D721Med (cell line): ENCODE measurements at places on chromosomes 1 and 21.

DNA sequence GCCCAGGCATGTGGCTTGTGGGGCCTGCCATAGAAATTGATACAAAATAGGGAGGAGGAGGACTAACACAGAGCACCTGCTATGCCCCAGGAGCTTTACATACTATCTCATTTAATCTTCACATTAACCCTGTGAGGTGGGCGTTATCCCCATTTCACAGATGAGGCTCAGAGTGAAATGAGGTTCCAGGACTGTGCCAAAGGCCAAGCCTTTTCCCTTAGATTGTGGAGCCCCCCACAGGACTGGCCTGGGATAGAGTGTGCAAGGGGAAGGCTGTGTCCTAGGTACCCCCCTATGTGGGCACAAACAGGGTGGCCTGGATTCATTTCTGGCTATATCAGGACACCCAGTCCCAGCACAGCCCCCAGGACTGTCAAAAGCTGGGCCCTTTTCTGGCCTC lies 2.2 kb upstream of the DDOST start:
- DNase-seq, result no peak

- no peak for DNase-seq
Observed at GRCh38 chr1:27090911-27091310, 64.0 kb downstream of the SLC9A1 start.

DNA sequence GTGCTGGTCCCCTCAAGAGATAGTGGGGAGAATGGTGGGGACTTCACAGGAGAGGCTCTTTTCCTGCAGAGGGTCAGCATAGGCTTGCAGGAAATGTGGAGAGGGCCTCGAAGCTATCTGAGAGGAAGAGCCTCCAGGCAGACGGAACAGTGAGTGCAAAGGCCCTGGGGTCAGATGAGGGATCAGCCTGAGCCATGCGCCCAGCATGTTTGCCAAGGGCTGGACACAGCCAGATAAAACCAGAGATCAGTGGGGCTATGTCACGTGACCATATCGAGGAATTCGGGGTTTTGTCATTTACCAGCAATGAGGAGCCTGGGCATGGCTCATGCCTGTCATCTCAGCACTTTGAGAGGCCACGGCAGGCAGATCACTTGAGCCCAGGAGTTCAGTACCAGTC lies 6.5 kb upstream of the UTS2 start:
- no peak for DNase-seq

DNA sequence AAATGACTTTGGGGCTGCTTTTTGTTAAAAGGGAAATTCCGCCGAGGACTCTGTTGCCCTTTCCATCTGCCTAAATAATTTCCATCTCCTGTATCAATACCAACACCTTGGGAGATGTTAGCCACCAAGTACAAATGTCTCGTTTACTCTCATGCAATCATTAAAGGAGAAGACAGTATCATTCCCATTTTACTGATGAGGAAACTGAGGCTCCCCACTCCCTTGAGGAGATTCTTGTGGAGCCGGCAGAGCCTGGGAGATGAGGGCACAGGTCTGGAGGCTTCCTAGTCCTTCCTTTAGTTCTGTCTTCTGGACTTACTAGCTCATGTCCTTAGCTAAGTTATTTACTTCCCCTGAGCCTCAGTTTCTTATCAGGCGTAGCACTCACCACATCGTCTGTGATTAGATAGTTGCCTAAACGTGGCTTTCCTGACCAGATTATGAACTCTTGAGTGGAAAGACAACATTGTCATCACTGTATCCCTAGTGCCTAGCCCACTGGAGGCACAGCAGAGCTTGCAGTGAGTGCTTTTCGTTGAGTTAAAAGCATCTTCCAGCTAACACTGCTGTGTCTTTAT lies 81.6 kb downstream of the ADSS2 start:
- peak; percentile 0 for DNase-seq

- DNase-seq, result no peak
Observed at GRCh38 chr1:211511947-211512346, 20.0 kb upstream of the RD3 start.

GRCh38 chr1:47783638-47784496 lies 213.3 kb downstream of the TRABD2B start:
- no peak for DNase-seq

- no peak for DNase-seq
Observed at GRCh38 chr1:118783095-118783758, 204.9 kb downstream of the TBX15 start.

DNA sequence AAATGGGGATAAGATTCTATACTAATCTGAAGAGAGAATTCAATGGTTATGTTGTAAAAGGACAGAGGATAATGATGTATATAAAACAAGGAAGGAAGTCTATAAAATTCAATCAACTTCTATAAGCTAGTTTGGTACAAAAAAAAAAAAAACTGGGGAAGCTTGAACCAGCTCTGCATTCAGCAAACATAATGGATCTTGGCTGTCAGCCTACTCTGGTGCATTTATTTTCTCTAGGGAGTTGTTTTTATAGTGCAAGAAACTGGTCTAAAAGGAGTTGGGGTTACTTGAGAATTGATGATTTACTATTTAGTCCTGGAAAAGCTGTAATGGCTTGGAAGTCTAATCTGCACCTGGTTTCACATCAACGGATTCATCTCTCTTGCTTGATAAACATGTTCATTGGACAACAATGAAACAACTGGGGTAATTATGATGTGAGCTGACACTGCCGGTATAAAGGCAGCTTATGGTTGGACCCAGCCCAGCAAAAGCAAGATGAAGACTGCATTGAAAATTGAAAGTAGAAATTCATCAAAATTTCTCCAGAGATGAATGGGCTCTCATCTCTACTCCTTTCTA lies 199.4 kb upstream of the NRIP1 start:
- DNase-seq, result no peak

DNA sequence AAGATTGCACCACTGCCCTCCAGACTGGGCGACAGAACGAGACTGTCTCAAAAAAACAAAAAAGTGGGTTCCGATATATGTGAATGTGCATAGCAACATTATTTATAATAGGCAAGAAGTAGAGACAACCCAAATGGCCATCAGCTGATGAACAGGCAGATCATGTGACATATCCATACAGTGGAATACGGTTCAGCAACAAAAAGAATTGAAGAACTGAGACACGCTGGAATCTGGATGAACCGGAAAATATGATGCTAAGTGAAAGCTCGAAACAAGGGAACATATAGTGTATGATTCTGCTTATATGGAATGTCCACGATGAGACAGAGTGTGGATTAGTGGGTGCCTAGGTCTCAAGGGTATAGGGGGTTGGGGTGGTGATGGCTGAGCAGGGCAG lies 28.5 kb upstream of the MORC3 start:
- no peak for DNase-seq

GRCh38 chr1:86849756-86850155 lies 64.2 kb downstream of the SELENOF start:
- DNase-seq, result no peak

DNA sequence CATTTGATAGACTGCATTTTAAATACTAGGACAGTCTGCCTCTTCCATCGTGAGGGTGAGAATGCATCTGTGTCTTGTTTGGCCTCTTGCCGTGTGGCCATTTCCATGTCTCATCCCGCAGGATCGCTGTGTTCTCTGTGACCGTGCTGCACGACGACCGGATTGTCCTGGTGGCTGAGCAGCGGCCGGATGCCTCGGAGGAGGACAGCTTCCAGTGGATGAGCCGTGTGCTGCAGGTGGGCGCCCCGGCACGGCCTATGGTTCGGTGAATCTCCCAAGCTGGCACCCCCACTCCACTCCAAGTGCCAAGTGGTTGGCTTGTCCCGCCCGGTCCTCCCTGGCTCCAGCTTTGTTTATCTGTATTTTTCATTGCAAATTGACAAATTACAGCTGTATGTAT lies 55.2 kb downstream of the S100B start:
- DNase-seq, result no peak

DNA sequence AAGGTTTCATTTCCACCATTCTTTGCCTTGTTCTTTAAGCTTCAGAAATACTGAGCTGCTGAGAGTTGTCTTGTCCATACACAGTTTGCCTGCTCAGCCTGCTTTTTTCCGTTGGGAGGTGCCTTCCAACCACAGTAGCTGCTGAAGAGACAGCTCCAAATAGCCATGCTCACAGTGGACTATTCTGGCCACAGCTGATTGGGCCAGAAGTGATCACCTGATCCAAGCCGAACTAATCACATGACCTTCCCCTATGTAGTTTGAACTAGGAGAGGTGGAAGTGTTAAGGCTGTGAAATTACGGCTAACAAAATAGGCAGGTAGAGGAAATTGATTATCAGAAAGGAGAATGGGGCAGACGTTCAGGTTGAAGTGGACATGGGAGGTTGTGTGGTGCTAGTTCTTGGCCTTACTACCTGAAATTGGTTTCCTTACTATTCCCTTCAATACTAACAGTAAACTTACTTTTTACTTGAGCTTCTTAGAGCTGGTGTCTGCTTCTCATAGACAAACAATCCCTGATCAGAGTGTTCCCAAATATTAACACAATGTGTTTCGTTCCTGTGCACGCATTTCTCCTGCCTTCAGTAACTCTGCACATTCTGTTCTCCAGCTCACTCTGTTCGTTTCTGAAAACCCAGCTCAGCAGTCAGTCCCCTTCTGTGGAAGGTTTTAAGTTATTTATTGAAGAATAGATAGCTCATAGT lies 136.1 kb downstream of the RWDD3 start:
- DNase-seq, result no peak

DNA sequence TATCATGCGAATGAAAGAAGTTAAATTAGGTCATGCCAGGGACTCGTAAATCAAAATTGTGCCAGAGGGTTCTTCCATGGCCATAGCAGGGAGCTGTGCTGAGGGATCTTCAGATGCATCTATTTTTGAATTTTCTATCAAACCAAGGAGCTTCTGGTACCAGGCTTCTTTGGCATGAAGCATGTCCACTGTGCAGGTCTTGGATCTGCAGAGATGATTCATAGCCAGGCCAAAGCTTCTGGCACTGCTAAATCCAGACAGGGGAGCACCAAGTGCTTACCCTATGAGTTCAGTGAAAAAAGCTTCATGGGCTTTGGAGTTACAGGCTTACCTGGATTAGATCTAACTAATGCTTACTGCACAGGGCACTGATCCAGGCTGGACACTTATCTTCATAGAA lies 154.2 kb upstream of the DAB1 start:
- no peak for DNase-seq
